ENCODE measurements at places on chromosomes 3 and 15. TPM values are rescaled to one million over a fixed set of nuclear protein-coding genes. Genes with fewer than 3 reads are reported as not detected.

DNA sequence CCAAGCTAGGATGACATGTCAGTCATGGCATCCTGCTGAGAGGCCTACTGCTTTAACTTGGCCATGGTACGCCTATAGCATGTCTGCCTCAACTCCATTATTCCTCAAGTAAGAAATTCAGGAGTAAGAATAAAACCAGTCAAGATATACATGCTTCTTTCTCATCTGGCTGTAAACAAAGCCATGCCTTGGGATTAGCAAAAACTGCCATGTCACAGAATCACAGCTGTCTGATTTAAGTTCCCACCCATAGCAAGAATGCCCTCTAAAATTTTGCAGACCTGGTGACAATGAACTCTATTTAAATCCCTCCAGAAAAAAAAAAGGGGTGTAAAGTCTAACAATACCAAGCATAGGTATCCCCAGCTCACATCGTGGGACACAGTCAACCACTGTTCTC lies 55.6 kb upstream of the ACAN start:
- H3K4me3 ChIP-seq, result no peak overlapping the region
- H3K27ac ChIP-seq, result no peak overlapping the region
- DNase-seq, result no peak
- no peaks in the 10 kb centered on the region for H3K4me1 ChIP-seq

GRCh38 chr3:60584250-60584649 lies 667.0 kb downstream of the FHIT start:
- no peak overlapping the region for H3K27ac ChIP-seq
- no peaks in the 10 kb centered on the region for H3K4me1 ChIP-seq
- no peak for DNase-seq
- H3K36me3 ChIP-seq, result no peaks in the 10 kb centered on the region
- H3K4me3 ChIP-seq, result no peak overlapping the region
- no peaks in the 10 kb centered on the region for H3K27me3 ChIP-seq

DNA sequence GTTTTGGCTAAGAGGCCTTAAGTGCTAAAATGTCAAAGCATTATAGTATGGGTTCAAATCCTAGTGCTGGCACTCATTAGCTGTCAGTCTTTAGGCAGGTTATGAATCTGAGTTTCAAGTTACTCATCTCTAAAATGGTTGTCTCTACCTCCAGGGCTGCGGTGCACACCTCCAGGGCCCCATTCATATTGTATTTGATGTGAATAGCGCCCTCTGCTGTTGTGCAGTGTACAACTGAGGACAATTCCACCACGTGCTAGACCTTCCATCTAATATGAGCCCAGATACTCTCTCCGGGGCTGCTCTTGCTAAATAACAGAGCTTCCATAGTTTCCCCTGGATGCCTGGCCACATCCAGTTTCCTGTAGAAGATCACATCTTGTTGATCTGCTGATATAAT lies 54.3 kb downstream of the OXNAD1 start:
- no peaks in the 10 kb centered on the region for H3K27me3 ChIP-seq
- H3K36me3 ChIP-seq, result peaks cover 89% of the 10 kb centered on the region
- peaks cover 19% of the 10 kb centered on the region for H3K4me1 ChIP-seq
- H3K4me3 ChIP-seq, result no peak overlapping the region
- no peak for DNase-seq

GRCh38 chr3:188034989-188035388 lies 119.0 kb upstream of the LPP start:
- no peak overlapping the region for H3K27ac ChIP-seq
- no peaks in the 10 kb centered on the region for H3K27me3 ChIP-seq
- no peak overlapping the region for H3K4me3 ChIP-seq
- H3K4me1 ChIP-seq, result peaks cover 11% of the 10 kb centered on the region

DNA sequence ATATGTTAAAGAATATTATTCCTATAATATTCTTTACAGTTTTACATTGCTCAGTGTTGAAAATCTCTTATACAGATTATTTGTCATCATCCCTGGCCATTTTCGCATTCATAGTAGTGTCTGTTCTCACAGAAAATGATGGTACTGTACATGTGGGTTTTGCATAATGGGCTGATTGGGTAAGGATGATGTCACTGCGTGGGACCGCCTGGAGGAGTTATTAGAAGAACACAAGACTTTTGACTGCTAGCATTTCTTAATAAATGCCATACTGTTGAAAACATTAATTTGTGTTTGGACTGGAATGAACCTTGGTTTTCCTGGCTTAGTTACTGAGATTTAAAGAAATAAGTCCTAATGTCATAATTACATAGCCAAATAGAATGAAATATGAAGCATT lies 20.3 kb downstream of the LRCH3 start:
- H3K4me1 ChIP-seq, result peaks cover 6% of the 10 kb centered on the region
- no peak overlapping the region for H3K4me3 ChIP-seq
- DNase-seq, result peak; percentile 53
- peaks cover 6% of the 10 kb centered on the region for H3K36me3 ChIP-seq
- no peak overlapping the region for H3K27ac ChIP-seq

The SLC28A1 gene
- total RNA-seq, result not detected

The CD86 gene
- 29.5 TPM for total RNA-seq

The FBXW12 gene
- not detected for total RNA-seq
